ENCODE measurements at places on chromosomes 7 and 10.
A peak's percentile ranks its signal among the peaks of the same experiment; 100 is the strongest.

DNA sequence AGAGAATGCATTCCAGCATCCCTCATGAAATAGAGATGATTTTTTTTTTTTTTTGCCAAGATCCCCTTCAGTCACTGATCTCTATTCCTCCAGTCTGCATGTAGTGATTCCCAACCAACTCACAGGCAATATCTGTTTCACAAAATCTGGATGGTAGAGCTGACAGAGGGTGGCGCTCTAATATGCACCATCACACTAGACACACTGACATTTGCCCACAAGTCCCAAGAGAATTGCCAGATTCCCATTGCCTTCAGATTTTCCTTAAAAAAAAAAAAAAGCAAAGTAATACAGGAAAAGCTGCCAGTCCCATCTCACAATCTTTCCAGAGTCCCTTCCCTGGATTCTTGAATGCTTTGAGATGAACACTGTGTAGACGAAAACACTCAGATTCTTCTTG, 301.0 kb downstream of the SORCS1 start:
- no peak for DNase-seq

GRCh38 chr10:11355592-11355991, 255.9 kb downstream of the USP6NL start:
- DNase-seq, result no peak

DNA sequence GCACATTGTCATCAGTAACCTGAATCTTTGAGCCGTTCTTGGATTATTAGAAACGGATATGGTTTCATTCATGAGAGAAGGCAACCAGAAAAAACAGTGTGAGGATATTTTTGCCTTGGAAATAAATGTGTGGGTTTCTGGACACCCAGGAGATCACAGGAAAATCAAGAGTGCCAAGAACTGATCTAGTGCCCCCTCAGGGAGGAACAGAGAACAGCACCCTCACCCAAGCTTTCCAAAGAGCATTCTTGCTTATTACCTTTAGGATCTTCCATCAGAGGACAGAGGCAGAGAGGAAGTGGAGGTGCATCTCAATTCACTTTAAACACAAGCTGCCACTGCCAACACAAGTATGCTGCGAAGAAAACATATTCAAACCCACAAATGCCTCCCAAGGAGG, 851.5 kb upstream of the COBL start:
- DNase-seq, result no peak

- no peak for DNase-seq
These were observed 137.1 kb downstream of the CUX1 start for GRCh38 chr7:101954499-101954898.

DNA sequence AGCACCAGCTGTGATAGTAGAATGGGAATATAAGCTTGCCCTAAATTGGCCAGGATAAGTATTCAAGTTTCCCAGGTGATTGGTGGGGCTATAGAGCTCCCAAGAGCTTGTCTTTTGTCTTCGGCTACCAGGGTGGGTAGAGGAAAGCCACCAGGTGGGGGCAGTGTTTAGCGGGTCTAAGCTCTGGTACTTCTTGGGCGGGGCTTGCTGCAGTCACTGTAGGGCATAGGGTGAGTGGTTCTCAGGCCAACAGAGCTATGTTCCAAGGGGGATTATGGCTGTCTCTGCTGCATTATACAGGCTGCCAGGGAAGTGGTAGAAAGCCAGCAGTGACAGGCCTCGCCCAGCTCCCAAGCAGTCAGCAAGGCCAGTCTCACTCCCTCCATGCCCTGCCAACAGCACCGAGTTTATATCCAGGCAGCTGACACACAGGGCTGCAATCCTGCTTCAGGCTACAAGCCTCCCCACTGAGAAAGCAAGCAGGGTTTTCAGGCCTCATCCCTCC, 110.7 kb downstream of the ZNF467 start:
- peak; percentile 60 for DNase-seq

DNA sequence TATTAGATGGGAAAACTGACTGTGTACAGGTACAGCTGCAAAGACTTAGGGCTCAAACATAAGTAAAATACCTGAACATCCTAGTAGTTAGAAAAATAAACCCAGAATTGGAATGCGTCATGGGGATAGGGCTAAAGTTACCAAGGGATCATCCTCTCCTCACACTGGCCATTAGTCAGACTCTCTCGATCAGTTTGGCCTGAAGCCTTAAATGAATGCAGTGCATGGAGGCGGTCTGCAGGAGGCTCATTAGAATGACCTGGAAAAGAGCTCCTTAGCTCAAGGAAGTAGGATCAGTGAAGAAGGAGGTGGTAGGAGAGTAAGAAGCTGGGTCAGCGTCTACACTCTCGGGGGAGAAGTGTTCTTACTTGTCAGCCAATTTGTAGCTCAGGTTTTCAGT, 35.3 kb downstream of the DENND2A start:
- DNase-seq, result no peak
